Erythroblast (primary cell): ENCODE measurements at places on chromosomes 5 and 9.

GRCh38 chr9:34072410-34072809, 23.7 kb upstream of the UBAP2 start:
- no peak for DNase-seq

- peak; percentile 26 for DNase-seq
Measured at GRCh38 chr9:131744171-131744719, 4.4 kb upstream of the RAPGEF1 start.

- DNase-seq = no peak
Measured at GRCh38 chr5:157267761-157268480, 2.0 kb downstream of the CYFIP2 start.

DNA sequence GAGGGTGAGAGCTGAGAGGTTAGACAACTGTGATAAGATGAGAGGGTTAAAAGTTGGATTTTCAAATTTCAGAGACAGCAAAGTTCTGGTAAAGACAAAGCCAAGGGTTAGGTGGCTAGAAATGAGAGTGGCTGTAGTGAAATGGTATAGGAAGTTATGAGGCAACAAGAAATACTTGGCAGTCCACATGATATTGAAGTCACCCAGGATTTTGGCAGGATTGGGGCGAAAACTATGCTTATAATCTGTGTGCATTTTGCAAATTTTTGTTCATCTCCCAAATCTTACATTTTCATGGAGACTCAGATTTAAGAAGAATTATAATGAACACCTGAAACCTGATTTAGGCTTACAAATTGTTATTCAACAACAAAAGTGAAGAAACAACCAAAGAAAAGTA, 35.6 kb downstream of the C9 start:
- DNase-seq = no peak

DNA sequence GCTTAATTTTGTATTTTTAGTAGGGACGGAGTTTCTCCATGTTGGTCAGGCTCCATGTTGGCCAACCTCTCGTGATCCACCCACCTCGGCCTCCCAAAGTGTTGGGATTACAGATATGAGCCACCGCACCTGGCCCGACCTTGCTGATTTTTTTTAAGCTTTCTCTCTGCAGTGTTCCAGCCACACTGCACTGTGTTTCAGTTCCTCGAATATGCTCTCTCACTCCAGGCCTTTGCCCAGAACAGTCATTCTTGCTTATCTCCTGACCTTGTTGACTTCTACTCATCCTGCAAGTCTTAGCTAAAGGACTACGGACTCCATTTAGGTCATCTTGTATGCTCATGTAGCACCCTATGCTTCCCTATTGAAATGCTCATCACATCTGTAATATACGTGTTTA, 3.3 kb downstream of the SNAPC3 start:
- DNase-seq = peak; percentile 28

DNA sequence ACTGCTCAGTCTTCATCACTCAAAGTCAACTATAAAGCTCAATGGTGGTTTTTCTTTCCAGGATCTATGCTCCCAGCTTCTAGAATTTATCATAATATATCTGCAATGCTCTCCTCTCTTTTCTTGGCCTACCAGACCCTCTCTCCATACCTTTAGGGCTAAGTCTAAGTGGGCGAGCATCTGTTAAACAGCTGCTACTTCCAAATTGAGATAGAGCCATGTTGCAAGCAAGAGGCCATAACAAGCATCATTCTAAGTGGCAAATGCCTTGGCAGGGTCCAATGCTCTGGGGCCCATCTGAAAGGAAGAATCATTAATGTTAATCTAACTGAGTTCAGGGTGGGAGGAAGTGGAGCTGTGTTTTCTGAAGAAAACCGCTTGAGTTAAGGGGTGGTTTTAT, 324.0 kb downstream of the TLR4 start:
- DNase-seq = no peak

- DNase-seq = no peak
Measured at GRCh38 chr5:134236318-134236717, 10.4 kb upstream of the PPP2CA start.

GRCh38 chr5:116813906-116814305, 239.3 kb upstream of the SEMA6A start:
- no peak for DNase-seq

- no peak for DNase-seq
Measured at GRCh38 chr9:135604437-135605237, 34.7 kb downstream of the GLT6D1 start.

- DNase-seq = no peak
Measured at GRCh38 chr5:59831326-59832010, 62.1 kb downstream of the PDE4D start.

DNA sequence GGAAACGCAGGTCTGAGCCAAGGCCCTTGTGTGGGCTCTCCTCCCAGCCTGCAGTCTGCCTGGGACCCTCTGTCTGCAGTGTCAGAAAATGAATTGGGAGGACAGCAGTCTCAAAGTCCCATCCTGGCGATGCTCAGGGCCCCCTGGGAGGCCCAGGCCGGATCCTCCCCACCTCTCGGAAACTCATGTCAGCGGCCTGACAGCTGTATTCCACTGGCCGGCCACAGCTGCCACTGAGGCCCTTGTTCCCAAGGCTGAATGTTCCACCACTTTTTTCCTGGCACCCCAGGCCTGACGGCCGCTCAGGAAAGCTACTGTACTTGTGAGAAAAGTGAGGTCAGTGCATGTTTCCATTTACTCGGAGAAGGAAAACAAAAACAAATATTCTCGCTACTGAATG, 180.0 kb downstream of the FGF18 start:
- DNase-seq = no peak

DNA sequence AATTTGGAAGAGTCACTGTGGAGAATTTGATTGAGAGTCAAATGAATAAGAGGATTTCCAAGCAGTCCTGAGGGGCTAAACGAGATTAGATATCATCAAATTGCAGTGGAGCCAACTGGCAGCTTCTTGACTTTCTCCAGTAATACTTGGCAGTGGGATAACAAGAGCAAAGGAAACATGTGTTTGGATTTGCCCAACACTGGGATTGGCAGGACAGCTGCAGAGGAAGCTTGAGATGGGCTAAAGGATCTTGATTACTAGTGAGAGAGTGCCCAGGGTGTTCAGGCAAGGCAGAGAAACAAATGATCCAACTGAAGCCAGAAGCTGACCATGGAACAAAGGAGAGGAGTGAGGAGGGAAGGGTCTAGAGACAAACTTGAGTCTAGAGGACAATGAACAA, 356.0 kb upstream of the ISL1 start:
- DNase-seq = no peak

DNA sequence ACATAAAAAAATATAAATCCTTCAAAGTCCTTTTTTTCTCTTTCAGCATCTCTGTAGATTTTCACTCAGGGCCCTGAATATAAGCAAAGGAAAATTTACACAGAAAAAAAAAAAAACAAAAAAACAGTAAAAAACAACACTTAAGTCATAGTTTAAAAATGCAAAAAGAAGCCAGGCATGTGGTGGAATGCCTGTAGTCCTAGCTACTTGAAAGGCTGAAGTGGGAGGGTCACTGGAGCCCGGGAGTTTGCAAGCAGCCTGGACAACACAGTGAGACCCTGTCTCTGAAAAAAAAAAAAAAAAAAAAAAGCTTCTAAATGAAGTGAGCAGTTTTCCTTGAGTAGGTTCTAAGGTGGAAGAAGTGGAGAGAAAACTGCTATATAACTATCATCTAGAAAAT, 55.0 kb upstream of the BNC2 start:
- no peak for DNase-seq

DNA sequence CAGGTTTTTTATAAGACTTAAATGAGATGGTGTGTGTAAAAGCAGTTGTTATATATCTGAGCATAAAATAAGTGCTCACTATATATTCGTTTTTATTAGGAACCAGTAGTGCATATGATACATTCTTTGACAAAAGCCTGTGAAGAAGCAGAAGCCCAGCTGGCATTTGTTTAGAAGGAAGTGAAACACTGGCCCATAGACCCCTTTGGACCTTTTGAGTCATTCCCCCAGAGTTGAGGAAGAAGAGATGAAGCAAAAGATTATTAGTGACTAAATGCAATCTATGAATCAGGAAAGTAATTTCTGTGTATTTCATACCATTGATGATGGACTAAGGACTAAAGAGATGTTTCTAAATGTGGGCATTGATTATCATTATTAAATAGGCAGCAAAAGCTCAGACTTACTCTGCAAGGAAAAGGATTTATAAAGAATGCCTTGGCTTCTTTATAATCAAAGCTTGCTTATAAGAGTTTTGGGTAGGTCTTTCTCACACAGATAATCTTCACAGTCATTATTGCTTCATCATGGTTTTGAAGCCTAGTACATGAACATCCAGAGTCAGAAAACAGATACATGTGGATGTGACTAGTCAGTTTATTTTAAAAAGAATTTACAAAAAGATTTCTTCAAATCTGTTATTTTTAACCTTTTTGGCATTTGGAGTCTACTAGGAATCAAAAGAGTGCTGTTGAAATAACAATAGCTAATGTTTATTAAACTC, 16.9 kb upstream of the FER start:
- no peak for DNase-seq

DNA sequence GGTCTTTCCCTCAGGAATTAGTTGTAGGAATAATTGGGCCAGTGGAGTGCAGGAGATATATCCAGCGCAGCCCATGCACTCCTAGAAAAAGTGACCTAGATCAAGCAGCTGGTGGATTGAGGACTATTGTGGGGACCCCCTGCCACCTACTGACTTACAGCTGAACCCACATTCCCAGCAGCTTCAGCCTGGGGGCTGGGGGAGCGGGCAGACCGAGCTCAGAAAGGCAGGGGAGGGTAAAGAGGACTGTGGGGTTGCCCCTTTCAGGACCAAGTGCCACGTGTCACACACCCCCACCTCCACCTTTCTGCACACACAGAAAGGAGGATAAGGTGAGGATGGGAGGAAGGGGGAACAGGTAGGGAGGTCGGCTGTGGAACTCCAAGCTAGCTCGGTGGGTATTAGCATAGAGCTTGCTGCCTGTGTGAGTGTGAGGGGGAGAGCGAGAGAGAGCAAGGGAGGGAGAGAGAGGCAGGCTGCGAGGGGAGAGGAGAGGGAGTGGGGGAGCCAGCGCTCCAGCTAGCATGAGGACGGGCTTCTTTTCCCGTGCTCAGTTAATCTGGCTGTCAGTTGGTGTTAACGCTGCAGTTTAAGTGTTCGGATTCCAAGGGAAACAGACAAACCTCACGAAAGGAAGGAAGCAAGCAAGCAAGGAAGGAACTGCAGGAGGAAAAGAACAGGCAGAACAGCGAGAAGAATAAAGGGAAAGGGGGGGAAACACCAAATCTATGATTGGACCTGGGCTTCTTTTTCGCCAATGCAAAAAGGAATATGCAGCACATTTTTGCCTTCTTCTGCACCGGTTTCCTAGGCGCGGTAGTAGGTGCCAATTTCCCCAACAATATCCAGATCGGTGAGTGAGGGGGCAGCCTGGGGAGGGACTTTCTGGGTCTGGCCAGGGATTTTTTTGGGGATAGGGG, at the start of gene GRIA1:
GRIA1 (plus strand) TSS at position 553 of the 920 bp plus-strand sequence.
- no peak for DNase-seq
